EH (cell line): ENCODE measurements at places on chromosomes 3 and 15.

- no peak for DNase-seq
These were observed 59.6 kb downstream of the ABTB1 start for GRCh38 chr3:127732303-127732702.

DNA sequence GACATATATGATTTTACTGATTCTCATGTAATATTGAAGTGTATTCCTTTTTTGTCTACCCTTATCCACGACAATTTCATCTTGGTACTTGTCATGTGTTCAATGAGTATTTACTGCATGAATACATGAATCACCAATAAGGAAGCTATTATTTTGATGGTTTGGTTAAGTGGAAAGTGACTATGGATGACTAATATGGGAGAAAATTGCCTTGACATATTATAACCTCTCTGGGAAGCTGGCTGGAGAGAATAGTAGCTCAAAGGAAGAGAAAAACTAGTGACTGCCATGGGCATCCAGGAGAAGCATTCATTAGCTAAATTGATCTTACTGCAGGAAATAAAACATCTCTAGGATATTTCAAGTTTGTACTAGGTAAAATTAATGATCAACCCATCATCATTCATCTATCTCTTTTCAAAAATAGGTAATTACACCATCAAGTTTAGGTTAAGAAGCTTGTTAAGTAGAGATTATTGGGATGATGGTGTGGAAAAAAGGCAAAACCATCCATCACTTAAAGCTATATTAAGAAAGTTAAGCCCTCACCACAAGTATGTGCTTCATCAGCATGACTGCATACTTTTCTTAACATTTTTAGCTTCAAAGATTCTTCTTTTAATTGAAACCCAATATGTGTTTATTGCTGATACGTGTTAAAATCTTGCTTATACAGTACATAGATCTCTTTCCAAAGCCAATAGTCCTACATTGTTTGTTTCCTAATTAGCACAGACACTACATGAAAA is 455.2 kb upstream of the ARPP21 start:
- no peak for DNase-seq

GRCh38 chr3:130786306-130786705 is 39.7 kb upstream of the PIK3R4 start:
- DNase-seq: peak; percentile 4

DNA sequence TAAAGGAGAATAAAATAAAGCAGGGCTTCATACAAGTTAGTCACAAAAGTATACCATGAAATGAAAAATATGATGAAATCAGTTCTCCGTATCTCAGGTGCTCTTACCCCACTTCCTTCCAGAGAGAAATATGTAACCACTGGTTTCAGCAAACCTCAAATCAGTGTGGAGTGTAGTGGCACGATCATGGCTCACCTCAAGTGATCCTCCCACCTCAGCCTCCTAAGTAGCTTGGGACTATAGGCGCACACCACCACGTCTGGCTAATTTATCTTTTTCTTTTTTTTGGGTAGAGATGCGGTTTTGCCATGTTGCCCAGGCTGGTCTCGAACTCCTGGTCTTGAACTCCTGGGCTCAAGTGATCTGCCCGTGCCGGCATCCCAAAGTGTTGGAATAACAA is 24.2 kb downstream of the DENND4A start:
- DNase-seq: no peak

GRCh38 chr3:57959423-57960173 is 48.6 kb upstream of the FLNB start:
- DNase-seq: no peak

DNA sequence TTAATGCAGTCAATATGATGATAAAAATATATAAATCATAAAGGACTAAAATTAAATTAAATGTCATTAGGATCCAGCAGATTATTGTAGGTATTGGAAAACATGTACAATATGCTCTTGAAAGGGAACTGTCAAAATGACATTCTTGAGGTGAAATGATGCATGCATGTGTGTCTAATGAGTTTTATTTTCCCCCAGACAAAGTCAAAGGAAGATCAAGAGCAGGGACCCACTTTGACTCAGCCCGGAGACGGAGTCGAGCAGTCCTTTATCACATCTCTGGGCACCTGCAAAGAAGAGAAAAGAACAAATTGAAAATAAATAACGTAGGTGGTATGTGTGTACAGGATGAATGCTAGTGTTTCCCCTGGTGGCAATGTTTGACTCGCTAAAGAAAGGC is 194.1 kb downstream of the KCNH8 start:
- no peak for DNase-seq

DNA sequence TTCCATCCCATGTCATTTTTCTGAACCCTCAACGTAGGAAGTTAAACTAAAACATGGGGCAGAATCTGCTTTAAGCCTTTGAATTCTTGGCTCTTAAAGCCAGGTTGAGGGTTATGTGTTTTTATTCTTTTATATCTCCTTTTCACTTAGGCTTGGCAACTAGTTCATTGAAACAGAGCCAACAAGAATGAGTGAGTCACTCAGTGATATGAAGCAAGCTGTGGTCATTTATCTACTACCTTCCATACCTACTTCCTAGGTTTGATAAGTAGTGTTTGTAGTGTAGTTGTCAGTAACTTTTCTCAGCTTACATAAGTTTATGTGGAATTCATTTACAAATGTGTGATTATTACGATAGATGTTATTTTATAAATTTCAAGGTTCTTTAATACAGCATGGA is 67.4 kb downstream of the SNRPN start:
- peak; percentile 5 for DNase-seq

DNA sequence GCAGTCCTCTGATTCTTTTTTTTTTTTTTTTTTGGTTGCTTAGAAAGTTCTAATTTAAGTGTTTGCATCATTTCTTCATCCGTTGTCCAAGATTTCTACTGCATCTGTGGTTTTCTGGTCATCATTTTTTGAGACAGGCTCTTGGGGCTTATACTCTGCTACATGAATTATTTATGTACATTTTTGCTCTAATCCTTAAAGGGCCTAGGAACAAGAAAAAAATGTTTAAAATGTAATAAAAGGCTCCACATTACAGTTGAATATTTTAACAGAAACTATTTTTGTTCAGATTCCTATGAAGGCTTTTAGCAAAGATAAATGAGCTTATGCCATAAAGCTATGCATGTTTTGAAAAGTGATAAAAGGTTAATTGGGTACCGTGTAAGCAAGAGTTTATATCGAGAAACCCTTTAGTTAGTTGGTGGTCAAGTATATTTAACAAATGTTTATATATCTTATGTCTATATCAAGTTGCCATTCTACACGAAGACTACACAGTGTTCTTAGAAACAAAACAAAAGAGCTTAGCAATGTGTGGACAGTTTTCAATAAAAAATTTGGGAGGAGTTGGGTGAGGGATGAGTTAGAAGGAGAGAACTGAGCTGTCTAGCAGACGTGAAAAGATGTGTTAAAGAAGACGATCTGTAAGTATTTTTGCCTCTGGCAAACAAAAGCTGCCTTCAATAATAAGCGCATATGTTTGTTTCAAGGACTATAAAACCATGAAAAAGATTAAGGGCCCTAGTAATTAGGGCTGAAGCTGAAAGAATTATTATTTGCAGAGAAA is 563.6 kb upstream of the NAALADL2 start:
- peak; percentile 65 for DNase-seq

DNA sequence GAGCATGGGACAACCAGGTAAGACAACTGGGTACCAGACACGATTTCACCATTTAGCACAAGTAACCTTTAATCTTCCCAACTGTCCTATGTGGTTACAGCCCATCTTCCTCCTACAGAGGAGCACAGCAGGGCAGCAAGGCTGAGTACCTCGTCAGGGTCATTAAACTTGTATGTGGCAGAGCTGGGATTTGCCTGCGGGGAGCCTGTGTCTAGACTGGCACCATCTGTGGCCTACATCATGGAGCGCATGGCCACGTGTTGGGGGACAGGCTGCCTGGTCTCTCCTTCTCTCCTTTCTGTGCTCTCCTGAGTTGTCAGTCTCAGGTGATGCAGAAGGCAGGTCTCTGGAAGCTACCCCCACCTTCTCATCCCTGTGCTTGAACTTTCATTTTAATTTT is 32.2 kb downstream of the GOLGA6A start:
- no peak for DNase-seq

DNA sequence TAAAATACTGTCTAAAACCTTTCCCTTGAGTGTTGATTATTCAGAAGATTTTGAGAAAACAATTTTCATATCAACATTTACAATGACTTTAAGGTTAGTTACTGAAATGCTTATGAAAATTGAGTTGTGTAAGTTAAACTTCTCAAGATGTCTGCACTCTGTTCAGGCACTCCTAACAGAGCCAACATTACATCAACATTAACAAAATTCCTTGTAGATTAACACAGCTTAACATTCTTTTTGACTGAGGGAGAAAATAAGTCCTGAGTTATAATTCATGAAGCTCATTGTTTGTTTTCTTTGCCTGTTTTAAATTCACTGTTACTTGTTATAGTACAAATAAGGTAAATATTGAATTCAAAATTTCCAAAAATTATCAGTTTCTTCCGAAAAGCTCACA is 9.0 kb downstream of the ACKR4 start:
- DNase-seq: peak; percentile 82

DNA sequence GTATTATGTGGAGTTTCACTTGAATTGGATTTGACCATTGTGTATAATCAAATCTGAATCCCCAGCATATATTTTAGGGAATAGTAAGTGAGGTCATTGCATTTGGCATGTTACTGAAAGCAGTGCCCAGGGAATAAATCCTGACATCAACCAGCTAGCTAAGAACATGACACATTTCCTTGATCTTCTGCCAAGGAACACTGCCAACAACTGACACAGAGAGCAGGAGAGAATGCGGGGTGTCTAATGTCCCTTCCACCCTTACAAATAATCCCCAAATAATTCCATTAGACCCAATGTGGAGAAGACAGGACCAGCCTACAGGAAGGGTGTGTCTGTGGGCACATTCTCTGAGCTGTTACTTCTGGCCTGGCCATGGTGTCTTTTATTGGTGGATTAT is 30.6 kb upstream of the UBE3A start:
- no peak for DNase-seq
